ENCODE measurements at places on chromosomes 11 and 22.

DNA sequence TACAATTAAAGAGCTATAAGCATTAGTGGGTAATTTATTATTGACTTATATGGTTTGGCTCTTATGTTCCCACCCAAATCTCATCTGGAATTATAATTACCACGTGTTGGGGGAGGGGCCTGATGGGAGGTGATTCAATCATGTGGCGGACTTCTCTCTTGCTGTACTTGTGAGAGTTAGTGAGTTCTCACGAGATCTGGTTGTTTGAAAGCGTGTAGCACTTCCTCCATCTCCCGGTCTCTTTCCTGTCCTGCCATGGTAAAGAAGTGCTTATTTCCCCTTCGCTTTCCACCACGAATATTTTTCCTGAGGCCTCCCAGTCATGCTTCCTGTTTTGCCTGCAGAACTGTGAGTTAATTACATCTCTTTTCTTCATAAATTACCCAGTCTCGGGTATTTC is 28.1 kb upstream of the CHORDC1 start:
- H3K4me3 ChIP-seq = no peak overlapping the region
- H3K4me1 ChIP-seq = no peaks in the 10 kb centered on the region
- H3K36me3 ChIP-seq = no peaks in the 10 kb centered on the region
- no peak overlapping the region for H3K27ac ChIP-seq

DNA sequence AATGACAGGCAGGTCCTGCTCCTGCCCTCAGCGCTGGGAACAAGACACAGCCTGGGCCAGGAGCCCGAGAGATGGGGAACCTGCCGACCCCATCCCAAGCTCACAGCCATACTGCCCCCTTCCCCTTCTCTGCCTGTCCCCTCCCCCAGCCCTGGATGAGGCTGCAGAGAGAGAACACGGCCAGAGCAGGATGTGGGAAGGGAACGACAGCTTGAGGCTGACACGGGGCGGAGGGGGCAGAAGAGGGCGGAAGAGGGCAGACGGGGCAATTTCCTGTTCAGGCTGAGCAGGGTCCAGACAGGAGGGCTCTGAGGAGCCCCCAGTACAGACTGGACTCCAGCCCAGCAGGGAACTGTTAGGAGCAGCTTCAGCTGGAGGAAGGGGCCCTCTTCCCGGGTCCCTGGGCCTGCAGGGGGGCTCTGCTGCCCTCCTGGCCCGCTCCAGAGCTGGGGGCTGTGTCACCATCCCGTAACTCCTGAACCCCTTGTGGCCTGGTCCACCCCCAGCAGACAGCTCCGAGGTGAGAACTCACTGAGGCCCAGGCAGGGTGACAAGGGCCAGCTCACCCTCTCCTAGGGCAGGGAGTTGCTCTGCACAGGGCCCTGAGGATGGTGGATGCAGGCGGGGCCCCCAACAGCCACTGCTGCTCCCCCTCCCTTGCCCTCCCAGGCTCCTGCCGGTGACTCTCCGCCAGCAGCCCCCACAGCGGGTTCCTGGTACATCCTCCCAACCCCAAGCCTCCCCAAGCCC is 5.7 kb downstream of the CTSD start:
- no peak overlapping the region for H3K27ac ChIP-seq
- H3K4me3 ChIP-seq = no peak overlapping the region
- no peaks in the 10 kb centered on the region for H3K27me3 ChIP-seq
- DNase-seq = no peak

GRCh38 chr11:123718469-123718868 is 23.0 kb downstream of the ZNF202 start:
- no peaks in the 10 kb centered on the region for H3K36me3 ChIP-seq
- no peak overlapping the region for H3K4me3 ChIP-seq
- DNase-seq = no peak
- no peaks in the 10 kb centered on the region for H3K4me1 ChIP-seq
- peaks cover 2% of the 10 kb centered on the region for H3K27me3 ChIP-seq

- no peak for DNase-seq
- no peaks in the 10 kb centered on the region for H3K36me3 ChIP-seq
- no peak overlapping the region for H3K4me3 ChIP-seq
- H3K27me3 ChIP-seq = peaks cover 61% of the 10 kb centered on the region
Observed at GRCh38 chr11:111300569-111300968, 2.2 kb downstream of the POU2AF3 start.

DNA sequence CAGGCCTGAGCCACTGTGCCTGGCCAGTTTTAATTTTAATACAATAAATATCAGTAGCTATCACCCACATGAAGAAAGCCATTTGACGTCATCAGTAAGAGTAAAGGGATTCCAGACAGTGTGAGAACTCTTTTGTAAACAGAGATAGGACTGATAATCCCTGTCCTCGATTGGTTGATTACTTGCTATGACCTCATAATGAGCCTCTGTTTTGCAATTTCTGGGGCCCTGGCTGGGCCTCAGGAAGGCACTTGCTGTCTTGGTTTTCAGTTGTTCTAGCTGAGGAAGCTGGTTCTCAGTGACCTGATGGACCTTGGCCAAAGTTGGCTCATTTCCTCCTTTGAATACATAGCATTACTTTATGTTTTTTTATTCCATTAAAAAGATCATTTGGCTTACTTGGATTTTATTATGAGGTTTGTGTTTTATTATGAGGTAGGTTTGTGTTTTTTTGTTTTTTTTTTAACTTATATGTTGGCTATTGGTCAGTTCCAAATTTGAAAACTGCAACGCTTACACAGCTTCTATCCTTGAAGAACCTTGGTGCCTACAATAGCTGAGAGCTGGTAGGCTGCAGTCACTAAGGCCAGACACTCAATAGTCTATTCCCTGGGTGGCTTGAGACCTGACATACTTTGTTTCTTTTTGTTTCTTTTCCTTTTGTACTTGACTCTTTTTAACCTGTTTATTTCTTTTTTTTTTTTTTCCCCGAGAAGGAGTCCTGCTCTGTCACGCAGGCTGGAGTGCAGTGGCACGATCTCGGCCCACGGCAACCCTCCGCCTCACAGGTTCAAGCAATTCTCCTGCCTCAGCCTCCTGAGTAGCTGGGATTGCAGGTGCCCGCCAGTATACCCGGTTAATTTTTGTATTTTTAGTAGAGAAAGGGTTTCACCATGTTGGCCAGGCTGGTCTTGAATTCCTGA is 20.0 kb downstream of the MARK2 start:
- H3K27ac ChIP-seq = no peak overlapping the region
- peak; percentile 90 for DNase-seq
- H3K27me3 ChIP-seq = no peaks in the 10 kb centered on the region
- H3K4me1 ChIP-seq = peaks cover 7% of the 10 kb centered on the region
- peaks cover 8% of the 10 kb centered on the region for H3K36me3 ChIP-seq

DNA sequence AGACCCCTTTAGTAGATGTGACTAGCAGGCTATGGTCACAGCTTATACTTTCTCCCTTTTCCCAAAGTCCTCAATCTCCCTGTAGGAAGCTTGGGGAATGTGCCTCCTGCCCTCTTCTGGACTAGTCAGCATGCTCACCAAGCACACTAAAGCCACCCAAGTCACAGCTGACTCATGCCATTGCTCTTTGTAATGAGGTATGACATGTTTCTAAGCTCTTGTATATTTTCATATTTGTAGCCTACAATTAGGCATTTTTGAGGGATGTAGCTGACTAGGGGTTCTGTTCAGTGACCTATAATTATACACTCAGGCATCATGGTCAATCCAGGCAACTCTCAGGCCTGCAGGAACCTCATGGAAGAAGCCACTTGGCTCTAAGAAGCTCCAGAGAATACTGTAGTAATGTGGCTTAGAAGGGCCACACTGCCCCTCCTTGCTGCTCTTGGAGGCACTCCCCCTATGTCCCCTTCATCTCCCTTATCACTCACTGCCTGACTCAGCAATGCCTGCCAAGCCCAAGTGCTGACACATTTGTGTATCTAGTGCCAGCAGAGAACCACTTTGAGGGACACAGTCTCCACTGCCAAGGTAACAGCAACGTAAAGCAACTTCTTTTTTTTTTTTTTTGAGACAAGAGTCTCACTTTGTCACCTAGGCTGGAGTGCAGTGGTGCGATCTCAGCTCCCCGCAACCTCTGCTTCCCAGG is 86.2 kb downstream of the RPL27A start:
- H3K36me3 ChIP-seq = peaks cover 4% of the 10 kb centered on the region
- no peaks in the 10 kb centered on the region for H3K27me3 ChIP-seq
- no peak overlapping the region for H3K4me3 ChIP-seq
- peak overlapping the region; percentile 66 for H3K27ac ChIP-seq

Data from IMR-90 (cell line).